ENCODE measurements at places on chromosomes 13 and 19.
A peak's percentile ranks its signal among the peaks of the same experiment; 100 is the strongest.

GRCh38 chr19:54029930-54030490 is 33.7 kb downstream of the VSTM1 start:
- peak; percentile 16 for DNase-seq

- no peak for DNase-seq
Observed at GRCh38 chr13:79910875-79911540, 429.9 kb downstream of the SPRY2 start.

DNA sequence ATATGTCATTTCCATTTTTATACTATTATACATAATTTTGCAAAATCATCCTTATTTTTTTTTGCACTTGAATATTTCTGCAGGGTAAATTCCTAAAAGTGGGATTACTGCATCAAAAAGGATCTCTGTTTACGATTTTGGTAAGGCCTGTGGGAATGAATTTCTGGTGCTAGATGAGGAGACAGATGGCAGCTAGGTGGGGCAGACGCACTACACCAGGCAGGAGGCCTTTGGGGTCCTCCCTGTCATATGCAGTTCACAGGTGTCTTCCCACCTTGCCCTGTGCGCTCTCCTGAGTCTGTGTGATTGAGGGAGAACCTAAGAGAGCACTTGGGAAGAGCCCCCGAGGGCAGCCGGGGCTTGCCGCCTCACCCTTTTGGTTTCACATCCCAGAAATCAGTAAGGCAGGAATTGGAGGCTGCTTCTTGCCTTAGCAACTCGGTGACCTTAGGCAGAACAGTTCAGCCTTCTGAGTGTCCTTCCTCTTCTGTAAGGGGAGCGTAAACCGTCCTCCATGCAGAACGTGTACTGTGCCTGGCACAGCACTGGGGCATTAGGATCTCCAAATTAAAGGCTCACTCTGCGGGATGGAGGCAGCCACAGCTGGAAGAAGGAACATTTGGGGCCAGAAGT is 13.4 kb upstream of the GJB2 start:
- DNase-seq = no peak

DNA sequence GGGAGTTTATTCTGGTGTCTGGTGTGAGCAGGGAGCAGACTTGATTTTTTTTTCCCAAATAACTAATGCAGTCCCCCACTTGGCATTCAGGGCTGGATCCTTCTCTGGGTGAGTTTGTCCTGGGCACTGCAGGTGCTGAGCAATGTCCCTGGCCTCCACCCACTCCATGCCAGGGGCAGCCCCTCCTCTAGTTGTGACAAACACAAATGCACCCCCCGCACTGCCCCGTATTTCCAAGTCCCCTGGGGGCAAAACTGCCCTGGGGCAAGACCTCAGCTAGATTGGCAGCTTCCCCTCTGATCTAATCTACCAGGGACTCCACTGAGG is 6.4 kb downstream of the MOB3A start:
- DNase-seq = no peak

DNA sequence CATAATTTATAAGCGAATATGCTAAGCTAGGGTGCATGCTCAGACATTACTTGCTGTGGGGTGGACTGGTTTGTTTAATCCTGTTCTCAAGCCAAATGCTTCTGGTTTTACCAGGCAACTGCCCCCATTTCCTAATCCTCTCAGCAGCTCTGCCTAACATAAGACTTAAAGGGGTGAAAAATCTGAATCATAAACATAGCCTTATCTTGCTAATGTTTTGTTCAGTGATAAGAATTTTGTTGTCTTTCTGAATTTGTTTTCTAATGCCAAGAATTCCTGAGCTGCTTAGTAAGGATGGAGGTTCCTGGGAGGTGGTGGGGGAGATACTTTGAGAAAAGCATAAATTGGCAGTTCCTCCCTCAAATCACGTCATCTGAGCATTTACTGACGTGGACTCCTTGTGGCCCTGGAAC is 42.7 kb downstream of the ING1 start:
- no peak for DNase-seq

DNA sequence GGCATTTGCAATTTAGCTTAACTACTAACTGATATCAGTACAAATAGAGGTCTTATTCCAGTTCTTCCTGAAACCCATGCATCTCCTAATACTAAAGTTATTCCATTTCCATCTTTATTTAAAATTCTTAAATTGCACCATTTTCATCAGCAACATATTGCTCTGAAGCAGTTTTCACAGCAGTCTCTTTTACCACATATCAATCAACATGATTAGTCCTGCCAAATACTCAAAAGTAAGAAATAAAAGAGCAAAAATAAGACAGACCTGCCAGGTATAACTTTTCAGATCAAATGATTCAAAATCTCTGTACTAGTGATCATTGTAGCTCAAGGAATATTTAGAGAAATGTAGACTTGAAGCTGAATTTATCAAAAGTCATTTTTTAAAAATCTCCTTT is 141.7 kb downstream of the SLITRK1 start:
- DNase-seq = no peak

DNA sequence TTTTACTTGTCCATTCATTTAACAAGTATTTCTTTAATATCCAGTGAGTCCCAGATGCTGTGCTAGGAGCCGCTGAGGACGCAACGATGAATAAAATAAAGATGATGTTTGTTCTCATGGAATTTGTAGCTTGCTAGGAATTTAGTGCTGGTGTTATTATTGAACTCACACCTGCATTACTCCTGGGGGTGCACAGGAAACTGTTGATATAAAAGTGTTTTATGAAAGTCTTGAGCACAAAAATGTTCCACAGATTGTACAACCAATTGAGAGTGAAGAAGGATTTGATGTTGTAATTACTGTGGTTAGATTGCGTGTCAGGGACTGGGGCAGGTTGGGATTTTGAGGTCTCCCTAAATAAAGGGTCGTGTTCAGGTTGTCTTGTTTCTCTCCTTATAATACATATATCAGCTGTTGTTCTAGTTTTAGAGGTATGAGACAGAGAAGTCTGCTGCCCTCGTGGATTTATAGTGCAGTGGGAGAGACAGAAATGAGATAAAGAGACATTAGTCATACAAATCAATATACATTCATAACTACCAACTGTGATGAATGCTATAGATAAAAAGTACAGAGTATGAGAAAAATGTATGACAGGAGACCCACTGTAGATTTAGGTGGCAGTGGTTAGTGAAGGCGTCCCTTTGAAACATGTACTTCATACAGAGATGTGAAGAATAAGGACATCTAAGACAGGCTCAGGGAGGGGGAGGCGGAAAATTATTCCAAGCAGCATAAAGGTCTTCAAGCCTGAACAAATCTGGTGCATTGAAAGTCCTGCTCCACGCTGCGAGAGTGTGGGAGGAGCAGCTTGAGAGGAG is 11.3 kb downstream of the CACNG6 start:
- DNase-seq = no peak

GRCh38 chr19:16541526-16542044 is 652 bp downstream of the CHERP start:
- no peak for DNase-seq

- DNase-seq = no peak
Observed at GRCh38 chr13:45222919-45223318, 22.1 kb upstream of the KCTD4 start.

DNA sequence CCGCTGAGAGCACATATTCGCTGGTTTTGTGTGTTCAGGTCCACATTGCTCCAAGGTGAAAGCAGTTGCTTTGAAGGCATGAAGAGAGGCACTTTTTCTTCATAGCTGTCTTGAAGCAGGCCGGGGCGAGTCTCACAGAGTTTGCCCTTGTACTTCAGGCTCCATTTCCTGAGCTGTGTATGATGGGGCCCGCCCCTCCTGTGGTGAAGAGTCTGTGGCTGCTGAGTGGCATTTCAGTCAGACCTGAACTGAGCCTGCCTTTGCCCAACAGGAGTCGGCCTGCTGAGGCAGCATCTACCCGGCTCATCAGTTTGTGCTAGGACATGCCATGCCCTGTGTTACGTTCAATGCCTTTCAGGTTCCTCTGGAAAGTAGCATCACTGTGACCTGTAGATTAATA is 44.4 kb upstream of the C1QTNF9 start:
- peak; percentile 61 for DNase-seq

GRCh38 chr13:53159431-53159830 is 130.8 kb downstream of the OLFM4 start:
- DNase-seq = no peak

- DNase-seq = no peak
Observed at GRCh38 chr19:48149430-48149829, 20.7 kb downstream of the LIG1 start.

GRCh38 chr13:64438084-64438483 is 2792.1 kb downstream of the PCDH9 start:
- no peak for DNase-seq

- DNase-seq = no peak
Observed at GRCh38 chr19:49534632-49535385, 7.0 kb downstream of the RCN3 start.

DNA sequence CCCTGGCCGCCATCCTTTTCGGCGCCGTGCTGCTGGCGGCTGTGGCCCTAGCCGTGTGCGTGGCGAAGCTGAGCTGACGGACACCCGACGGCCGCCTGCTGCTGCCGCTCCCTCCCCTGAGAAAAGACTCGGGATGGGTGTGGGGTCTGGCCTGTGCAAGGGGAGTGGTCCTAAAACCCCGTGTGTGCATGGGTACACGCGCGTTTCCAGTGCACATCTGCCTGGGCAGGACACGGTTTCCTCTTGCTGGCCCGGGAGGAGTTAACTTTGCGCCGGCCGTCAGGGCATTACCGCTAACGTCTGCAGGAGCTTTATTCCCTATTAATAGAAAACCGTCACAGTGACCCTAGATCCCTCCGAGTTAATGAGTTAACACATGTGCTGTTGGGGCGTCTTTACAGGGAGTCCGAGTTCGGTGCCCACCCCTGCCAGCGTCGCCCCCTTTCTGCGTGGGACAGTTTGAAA is 1.3 kb downstream of the RGS9BP start:
- DNase-seq = no peak

DNA sequence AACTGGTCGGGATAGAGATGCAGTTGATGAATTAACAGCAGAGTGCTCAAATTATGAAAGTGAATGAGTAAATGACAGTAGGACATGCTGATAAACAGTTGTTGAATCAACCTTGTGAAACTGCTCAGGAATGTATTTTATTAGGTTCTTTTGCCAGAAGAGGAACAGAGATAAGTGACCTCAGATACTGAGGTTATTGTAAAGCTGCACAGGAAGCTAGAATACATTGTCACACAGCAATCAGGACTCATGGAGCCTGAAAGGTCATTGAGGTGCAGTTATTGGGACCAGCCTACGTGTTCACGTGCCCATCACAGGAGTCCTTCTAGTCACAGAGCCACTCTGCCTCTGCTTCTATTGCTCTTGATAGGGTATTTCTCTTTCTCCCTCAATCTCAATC is 47.5 kb upstream of the MED4 start:
- DNase-seq = no peak

- no peak for DNase-seq
Observed at GRCh38 chr13:20356444-20356843, 124.3 kb upstream of the GJB6 start.

- DNase-seq = no peak
Observed at GRCh38 chr19:49272204-49272603, 52.8 kb downstream of the SLC6A16 start.

GRCh38 chr13:31631071-31631470 is 108.3 kb upstream of the RXFP2 start:
- DNase-seq = no peak

DNA sequence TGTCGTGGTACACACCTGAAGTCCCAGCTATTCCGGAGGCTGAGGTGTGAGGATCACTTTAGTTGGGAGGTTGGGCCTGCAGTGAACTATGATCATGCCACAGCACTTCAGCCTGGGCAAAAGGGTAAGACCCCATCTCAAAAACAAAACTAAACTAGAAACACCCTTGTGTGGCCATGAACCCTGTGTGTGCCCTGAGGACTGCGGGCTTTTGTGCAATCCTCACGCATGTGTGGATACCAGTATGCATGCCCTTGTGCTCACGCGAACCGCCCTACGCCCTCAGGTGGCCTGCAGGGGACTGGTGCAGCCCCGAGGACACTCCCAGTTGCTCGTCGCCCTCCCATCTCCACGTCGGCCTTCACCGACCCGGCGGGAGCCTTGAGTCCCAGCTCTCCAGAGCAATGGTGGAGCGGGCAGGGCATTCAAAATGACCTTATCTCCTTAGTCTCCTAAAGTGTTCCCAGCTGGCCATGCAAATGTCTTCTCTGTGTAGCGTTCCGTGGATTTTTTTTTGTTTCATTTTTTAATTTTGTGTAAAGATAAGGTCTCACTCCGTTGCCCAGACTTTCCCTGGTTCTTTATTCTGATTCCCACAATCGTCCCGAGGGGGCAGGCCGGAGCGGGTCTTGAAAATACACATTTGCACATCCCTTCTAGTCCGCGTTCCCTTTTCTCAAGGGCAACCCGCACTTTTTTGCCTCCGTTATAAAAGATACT is 868 bp upstream of the EGLN2 start:
- DNase-seq = no peak

GRCh38 chr13:52707375-52707774 is 32.2 kb downstream of the CNMD start:
- DNase-seq = no peak

- no peak for DNase-seq
Observed at GRCh38 chr19:52197964-52198363, 8.1 kb downstream of the PPP2R1A start.

- DNase-seq = no peak
Observed at GRCh38 chr19:33063356-33063752, 1.3 kb downstream of the RHPN2 start.

DNA sequence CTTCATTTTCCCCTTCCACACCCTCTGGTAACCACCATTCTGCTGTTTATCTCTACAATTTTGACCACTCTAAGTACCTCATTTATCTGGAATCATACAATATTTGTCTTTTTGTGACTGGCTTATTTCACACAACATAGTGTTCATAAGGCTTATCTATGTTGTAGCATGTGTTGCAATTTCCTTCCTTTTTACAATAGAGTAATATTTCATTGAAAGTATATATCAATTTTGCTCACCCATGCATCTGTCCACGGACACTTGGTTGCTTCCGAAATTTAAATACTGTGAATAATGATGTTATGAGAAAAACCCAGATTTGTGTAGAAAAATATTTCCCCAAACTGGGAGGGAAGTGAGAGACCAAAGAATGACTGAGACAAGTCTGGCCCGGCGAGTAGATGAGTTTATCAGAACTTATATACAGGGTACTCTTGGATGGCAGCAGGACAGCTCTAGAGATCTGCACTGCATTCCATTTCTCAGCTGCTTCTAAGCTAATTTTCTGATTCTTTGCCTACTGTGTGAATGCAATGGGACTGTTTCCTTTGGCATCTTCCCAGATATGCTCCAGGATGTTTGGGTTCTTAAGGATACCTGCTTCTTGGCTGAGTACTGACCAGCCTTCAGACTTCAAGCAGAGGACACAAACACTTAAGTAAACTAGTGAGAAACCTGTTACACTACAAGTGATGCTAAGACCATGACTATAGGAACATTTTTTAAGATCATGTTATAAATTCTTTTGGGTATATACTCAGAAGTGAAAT is 834.0 kb upstream of the PCDH9 start:
- no peak for DNase-seq
